ENCODE measurements at places on chromosomes 2 and 18.

GRCh38 chr2:216632346-216632951 lies 771 bp upstream of the IGFBP2 start:
- DNase-seq = no peak

GRCh38 chr2:31082002-31082401 lies 56.2 kb downstream of the GALNT14 start:
- no peak for DNase-seq

GRCh38 chr2:195666113-195666712 lies 9.2 kb downstream of the SLC39A10 start:
- no peak for DNase-seq

GRCh38 chr18:45462179-45462578 lies 153.1 kb upstream of the SLC14A2 start:
- DNase-seq = no peak

GRCh38 chr2:159609811-159610549 lies 6.4 kb downstream of the BAZ2B start:
- no peak for DNase-seq

GRCh38 chr2:15804246-15804619 lies 136.1 kb upstream of the MYCN start:
- no peak for DNase-seq

- no peak for DNase-seq
These were observed 239.4 kb downstream of the DYSF start for GRCh38 chr2:71692621-71693277.

DNA sequence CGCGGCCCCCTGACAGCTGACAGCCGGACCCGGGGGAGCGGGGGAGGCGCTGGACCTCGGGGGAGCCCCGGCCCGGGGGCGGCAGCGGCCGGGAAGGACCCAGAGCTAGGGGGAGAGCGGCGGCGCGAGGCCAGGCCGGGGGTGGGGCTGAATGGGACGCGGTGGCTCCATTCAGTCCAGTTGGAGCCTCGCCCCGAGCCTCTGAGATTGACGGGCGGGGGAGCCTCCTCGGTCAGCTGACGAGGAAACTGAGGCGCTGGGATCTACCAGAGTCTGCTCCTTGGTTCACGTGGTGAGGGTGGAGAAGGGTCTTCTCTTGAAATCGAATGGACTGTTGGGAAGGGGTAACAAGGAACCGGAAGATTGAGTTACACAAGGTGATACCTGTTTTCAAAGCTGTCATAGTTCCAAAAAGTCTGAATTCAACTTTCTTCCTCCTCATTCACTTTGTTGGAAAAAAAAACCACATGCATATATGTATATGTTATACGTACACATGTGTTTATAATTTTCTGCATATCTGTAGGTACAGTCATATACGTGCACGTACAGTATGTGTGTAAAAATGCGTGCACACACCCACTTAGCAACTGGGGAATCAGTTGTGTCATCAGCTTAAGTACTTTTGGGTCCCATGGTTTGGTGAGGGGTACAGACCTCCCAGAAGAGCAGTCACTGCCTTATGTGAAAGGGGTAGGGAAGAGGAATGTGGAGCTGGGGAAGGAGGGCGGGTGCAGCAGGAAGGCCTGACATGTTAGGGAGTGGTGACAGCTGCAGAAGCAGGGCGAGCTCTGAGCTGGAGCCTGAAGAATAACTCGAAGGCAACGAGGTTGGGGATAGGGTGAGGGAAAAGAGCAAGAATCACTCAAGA lies 628 bp downstream of the PPP1R7 start:
- DNase-seq = no peak

DNA sequence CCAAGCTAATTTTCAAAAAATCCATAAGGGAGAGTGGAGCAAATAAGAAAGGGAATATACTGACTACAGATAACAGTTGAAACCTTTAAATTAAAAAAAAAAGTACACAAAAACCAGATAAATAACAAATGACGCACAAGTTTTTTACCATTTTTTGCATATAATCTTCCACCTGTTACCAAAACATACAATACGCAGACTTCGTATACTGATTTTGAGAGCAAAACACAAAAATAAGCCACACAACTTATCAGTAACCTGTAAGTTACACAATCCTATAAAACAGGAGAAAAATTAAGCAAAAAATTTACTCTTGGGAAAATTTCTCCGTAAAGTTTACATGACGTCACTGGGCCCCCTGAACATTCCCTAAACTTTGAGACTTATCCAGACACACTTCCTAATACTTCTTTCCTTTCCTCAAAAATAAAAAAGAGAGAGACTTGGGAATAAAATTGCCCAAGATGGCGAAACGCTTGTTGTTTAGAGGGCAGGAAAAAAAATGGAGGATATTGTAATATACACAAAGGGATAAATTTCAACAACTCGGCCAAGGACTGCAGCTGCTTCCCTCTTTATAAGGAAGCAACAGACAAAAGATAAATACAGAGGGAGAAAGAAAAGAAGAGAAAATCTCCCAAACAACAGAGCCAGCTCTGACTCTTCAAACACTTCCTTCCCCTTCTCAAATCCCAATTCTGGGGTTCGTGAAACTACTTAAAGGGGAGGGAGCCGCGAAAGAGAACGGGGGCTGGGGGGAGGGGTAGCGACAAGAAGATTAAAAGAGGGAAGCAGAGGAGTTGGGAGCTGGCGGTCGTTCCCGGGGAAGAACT lies 1.6 kb downstream of the BAZ2B start:
- DNase-seq = no peak

DNA sequence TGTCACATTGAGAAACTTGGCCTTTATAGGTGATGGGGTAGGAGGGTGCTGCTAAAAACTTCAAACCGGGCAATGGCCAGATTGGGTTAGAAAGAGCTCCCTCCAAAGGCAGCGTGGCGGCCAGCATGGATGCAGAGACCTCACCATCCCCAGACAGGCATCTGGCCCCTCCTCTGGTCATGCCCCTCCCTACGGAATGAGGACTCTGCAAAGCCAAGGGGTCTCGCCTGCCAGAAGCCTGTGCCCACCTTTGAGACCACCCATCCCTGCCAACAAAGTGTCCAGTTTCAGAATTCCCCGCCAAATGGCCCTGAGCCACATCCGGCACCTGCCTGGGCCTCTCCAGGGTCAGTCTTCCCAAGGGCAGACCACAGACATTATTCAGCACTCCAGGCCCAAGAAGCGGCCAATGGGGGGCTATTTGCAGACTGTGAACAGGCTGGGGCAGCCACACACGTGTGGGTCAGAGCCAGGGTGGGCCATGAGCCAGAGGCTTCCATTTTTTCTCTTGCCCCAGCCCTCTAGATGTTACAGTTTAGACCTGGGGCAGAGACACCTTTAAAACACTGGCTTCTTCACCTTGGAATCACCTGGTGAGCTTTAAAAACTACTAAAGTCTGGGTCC lies 4.2 kb upstream of the ATP6V1B1 start:
- DNase-seq = no peak

DNA sequence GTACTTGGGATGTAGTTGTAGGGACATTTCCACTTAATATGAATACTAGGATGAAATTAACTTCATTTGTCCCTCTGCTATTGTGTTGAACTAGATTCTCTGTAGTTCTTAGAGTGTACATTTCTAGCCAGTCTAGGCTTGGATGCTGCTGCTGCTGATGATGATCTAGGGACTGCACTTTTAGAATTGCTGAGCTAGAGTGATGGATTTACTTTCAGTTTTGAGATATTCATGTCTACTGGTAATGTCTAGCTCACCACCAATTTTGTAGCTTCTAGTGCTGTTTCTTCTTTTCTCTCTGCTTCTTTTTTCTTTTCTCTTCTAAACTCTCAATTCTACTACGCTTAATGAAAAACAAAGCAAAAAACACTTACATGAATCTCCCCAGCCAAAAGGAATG lies 49.4 kb downstream of the MRPS9 start:
- no peak for DNase-seq

DNA sequence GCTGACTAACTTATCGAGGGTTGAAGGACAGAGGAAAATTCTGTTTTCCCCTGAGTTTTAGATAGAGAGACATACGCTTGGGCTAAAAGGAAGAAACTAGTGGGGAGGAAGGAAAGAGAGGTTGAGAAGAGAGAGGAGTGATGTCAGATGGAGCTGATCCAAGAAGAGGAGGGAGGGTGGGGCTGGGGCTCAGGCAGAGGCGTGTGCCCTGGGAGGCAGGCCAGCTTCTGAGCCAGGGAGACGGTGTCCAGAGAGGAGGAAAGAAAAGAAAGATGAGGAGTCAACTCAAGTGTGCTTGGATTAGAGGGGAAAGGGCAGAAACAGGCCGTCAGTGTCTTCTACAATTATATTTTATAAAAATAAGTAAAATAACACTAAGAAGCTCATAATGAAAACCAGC lies 56.2 kb downstream of the EMILIN2 start:
- no peak for DNase-seq

- no peak for DNase-seq
These were observed 1708.9 kb upstream of the CELF4 start for GRCh38 chr18:39274535-39274934.

DNA sequence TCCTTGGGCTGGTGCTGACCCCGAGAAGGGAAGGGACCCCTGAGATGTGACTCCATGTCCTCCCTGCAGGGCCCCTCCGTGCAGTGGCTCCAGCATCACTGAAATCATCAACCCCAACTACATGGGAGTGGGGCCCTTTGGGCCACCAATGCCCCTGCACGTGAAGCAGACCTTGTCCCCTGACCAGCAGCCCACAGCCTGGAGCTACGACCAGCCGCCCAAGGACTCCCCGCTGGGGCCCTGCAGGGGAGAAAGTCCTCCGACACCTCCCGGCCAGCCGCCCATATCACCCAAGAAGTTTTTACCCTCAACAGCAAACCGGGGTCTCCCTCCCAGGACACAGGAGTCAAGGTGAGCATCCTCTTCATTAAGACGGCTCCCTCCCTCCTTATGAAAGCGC lies 53.4 kb upstream of the ATG16L1 start:
- DNase-seq = no peak

DNA sequence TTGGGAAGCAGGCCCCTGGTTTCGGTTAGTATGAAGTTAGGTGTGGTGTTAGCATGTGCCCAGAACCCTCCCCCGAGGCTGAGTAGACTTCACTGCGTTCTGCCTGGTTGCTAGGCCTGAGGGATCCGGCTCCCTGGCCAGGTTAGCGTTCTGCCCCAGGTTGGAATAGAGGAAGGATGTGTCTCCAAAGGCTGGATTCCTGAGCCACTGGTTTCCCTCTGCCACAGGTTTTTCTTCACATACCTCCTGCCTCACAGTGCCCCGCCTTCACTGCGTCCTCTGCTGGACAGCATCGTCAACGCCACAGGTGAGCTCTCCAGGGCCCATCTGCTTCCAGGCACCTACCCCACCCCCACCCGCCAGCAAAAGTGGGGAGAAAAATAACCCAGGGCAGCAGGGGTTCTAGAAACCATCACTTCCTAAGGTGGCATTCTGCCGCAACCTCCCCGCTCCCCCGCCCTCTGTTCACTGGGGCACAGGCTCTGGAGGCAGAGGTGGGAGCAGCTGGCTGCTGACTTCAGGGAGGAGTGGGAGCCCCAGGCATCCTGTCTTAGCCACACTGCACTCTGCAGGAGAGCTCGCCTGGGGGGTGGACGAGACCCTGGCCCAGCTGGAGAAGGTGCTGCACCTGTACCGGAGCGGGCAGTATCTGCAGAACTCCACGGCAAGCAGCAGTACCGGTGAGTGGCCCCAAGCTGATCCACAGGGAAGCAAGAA lies 7.1 kb downstream of the PKDCC start:
- DNase-seq = no peak

GRCh38 chr2:150482111-150482510 lies 5.4 kb downstream of the RND3 start:
- no peak for DNase-seq

GRCh38 chr18:79797518-79798345 lies at the start of gene KCNG2:
Gene KCNG2 (plus strand): TSS chr18:79797938. CDS start chr18:79863668, 65,730 bp downstream.
- no peak for DNase-seq

DNA sequence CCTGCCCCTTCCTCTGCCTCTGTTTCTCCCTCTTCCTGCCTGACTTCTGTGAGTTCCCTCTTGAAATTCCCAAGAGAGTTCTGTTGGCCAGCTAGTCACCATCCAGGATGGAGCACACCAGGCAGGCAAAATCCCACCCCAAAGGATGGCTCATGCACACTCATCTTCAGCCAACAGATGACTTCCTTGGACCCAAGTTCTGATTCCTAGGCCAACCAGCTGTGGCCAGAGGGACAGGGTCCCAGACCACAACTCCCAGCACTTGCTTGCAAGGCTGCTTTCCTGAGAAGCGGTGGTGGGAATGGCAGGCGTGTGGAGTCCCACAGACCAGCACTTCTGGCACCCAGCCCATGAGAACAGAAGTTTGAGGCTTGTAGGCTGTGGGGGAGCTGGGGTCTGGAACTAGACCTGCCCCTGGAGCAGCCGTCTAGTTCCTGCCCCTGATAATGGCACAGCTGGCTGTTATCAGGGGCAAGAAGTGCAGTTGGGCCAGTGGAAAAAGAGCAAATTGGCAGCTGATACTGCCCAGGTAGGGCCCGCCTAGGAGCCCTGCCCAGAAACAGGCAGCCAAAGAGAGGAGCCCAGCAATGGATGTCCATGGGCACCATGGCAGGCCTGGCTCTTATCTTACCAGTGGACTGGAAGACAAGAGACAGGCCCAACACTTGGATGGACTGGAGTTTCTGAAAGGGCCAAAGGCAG lies 56.7 kb downstream of the CYP26B1 start:
- DNase-seq = no peak

DNA sequence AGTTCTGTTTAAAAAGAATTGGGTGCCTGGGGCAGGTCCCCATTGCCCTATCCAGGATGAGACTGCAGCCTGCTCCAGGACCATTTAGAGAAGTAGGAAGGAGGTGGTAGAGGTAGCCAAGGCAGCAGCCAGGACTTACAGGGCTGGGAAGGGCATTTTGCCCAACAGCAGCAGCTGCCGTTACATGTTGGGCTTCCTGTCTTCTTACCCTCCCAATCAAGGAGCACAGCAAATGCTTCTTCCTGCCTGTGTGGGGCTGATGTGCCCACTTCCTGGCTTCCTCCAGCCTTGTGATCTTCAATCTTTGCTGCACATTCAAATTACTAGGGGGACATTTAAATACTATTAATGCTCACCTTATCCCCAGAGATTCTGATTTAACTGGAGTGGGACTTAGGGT lies 112.0 kb downstream of the QPCT start:
- no peak for DNase-seq

DNA sequence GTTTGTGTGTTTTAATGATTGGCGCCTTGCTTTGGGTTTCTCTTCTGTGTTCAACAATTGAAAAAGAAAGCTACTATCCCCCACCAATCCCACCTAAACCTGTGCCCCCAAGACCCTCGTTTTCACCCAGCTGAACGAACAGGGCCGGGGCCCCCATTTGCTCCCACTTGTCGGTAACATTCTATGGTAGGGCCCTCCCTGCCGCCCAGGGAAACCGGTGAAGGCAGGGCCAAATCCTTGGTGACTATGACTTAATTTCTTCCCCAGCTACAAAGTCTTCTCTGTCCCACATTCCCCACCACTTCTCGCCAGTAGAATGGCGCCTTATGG lies 598 bp upstream of the SNRNP200 start:
- no peak for DNase-seq

DNA sequence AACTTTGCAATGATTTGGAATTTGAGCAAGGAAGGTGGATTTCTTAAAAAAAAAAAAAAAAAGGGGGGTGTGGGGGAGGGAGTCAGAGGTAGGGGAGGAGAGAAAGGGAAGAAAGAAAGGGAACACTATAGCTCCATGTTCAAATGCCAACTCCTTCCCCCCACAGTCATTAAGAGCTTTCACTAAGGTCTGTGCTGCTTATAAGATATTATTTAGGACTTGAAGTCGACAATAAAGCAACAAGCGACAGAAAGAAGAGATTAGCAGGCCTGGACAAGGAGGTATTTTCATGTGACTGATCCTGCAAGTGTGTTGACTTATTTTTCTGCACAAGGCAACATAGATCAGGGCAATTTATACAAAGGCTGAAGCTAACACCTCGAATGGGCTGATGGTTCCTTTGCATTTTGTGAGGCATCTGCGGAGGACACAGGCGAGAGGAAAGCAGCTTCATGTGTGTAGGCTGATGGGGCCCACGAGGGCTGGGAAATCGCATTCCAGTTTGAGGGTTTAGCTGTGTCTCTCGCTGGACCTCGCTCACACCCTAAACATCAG lies 382.0 kb downstream of the SOX11 start:
- DNase-seq = no peak

All from activated T-helper 9 cell treated with anti-CD3 and anti-CD28 coated beads, Interleukin-2, amount 50 U/mL, for 16 hours (primary cell).